AG09309 (cell line): ENCODE measurements at places on chromosomes 12 and 14.

GRCh38 chr12:106000382-106001104, 138.2 kb downstream of the NUAK1 start:
- no peak for DNase-seq

DNA sequence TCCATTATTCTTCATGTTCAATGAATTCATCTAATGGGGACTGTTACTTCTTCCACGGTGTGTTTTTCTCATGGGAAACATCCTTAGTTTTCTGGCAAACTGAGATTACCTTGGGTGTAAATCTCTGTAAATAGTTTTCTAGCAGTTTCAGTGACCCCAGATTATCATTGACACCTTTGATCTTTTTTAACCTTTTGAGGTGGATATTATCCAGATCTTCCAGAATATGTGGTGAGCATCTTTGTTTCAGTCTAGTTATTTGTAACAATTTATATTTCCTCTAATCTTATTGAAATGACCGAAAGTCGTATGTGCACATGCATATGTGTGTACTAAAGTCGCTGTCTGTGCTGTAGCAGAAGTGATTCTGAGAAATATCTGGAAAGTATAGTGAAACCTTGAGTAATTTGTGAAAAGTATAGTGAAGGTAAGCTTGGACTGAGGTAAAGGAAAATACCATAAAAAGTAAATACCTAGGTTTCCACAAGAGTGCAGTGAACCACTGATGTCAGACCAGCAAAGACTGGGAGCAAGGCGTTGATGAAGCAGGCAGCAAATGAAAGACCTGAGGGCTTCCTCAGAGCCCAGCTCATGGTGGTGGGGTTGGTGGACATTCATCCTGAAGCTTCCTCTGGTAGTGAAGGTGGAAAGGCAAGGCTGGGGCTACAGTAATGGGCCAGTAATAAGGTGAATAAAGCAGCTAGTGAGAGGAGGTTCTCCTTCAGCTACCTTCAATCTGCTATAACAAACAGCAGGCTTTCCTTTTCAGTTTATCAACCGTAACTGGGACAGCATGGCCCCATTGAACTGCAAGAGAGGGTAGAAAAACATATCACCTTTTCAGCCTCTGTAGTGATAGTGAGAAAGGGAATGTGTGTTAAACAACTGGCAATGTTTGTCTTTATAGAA, 480.2 kb upstream of the FBXO33 start:
- DNase-seq = no peak

DNA sequence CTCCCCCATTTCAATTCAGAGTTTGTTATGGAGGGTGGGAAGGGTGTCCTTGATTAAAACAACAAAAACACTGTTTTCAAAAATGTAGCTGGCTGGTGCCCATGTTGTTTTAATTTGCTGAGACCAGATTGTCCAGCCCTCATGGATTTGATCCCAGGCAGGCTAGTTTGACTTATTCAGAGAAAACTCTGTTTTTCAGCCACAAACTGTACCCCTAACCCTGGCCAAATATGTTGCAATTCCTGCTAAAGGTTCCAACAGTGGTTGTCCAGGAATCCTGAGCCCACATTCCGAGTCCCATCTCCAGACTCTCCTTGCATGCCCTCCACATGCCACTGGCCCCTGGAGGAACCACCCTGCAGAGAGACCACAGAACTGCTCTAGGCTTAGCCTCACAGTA, 36.0 kb downstream of the MAP1LC3B2 start:
- DNase-seq = peak; percentile 76

- DNase-seq = no peak
Observed at GRCh38 chr12:685388-685787, 22.1 kb upstream of the NINJ2 start.

GRCh38 chr12:128649902-128650301, 173.9 kb downstream of the SLC15A4 start:
- no peak for DNase-seq

DNA sequence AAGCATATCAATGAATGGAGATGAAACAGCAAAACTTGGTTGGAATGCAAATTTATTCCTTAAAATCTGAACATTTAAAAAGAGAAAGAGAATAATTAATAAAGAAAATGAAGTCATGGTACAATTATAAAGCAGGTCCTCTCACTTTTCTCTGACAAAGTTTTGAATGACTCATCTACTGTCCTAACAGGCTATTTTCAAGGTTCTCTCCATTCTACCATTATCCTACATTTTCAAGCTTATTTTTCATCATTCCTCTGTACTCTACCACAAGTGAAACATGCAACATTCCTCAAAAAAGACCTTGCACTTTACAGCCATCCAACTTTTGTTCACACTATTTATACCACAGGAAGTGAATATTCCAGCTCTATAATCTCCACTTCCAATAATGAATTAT, 36.9 kb upstream of the AP4S1 start:
- no peak for DNase-seq

- no peak for DNase-seq
Observed at GRCh38 chr12:67057072-67057471, 212.1 kb upstream of the CAND1 start.

- DNase-seq = no peak
Observed at GRCh38 chr14:28407031-28407825, 359.4 kb upstream of the FOXG1 start.

- no peak for DNase-seq
Observed at GRCh38 chr12:97168804-97169203, 261.7 kb downstream of the NEDD1 start.

- DNase-seq = no peak
Observed at GRCh38 chr12:53423597-53423996, at the start of gene AMHR2. TSS of gene AMHR2 (plus strand) at chr12:53423855. CDS start at chr12:53423935, 80 bp downstream.

DNA sequence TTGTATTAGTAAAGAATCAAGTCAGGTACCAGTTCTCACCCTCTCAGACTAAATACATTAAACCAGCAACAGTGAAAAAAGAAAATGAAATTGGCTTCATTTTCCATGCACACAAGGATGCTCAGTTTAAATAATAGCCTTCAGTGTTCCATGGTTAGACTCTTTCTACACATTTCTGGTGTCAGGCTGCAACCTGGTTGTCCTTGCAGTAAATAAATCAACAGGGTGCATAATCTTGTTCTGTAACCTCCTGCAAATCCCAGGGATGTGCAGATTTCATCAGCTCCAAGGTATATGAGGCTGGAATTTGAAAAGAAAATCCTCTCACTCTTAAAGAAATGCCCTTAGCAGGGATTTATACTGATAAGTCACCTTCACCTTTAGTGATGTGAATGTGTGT, 46.7 kb upstream of the BTG1 start:
- no peak for DNase-seq

- DNase-seq = no peak
Observed at GRCh38 chr14:71348394-71348793, 441.1 kb downstream of the PCNX1 start.

DNA sequence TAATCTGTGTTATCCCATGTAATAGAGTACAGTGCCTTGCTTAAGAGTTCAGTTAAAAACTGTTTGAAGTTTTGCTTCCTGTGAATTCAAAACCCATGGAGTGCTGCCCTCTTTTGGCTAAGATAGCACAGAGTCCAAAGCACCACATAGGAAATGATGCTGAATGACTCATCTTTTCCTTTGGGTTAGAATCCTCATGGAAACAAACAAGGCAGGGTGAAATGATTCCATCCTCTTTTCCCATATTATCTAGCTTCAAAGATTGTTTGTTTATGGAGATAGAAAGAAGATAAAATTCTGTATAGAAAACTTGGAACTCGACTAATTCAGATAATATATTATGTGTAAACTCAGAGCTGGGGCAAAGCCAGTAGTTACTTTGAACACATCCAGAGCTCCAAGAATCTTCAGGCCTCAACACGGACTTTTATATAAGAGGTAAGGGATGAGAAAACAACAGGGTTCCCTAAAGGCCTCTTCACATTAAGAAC, 87.4 kb downstream of the OTOGL start:
- DNase-seq = peak; percentile 85

DNA sequence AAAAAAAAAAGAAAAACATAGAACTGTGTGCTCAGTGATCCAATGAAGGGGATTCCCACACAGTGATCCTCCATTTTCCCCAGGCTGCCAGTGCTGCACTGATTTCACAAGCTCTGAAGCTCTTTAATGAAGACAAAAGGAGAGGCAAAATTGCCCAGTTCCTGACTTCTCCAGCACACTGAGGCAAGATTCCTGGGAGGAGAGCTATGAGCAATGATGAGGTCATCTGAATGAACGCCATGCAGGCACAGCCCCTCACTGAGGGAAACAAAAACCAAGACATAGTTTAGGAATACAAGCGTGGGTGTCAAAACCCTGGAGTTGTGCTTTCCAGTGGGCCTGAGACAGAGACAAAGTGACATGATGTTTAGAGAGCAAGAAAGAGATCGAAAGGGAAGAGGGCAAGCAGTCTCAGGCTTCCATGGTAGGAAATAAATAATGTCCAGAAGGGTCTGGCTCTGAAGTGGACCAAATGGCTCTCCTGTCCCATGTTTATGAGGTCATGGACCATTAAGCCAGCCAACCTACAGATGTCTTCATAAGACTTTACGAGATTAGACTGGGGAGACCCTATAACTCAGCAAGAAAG, 40.9 kb upstream of the SMUG1 start:
- DNase-seq = peak; percentile 94

DNA sequence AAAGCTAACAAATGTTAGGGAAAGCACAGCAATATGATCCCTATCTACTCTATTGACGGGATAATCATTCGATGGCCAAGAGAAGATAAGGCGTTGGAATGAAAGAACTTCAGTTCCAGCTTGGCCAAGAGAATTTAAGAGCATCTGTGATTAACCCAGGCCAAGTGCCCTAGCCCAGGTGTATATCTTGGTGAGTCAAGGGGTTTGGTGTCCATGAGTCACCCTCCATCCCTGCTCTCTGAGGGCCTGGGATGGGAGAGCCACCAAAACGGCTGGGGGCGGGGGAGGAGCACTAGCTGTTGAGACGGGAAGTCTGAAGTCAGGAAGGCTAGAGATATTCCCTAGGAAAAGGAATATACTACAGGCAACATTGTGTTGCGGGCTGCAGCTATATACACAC, 13.0 kb downstream of the TBPL2 start:
- no peak for DNase-seq
